ENCODE measurements at places on chromosomes 3 and 15.

DNA sequence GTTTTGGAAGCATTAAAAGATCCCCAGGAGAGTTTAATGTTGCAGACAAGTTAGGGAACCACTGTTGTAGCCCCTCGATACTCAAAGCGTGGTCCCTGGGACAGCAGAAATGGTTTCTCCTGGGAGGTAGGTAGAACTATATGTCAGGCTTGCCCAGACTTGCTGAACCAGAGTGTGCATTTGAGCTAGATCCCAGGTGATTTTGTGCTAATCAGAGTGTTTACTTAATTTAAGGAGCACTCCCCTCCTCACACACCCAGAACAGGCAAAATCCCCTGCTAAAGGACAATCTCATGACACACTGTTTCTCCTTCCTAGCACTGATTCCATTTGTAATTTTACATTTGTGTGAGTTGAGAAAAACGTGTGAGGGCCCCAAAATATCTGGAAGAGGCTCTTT is 24.3 kb downstream of the LMCD1 start:
- DNase-seq = no peak

GRCh38 chr3:9678493-9678892 is 25.1 kb upstream of the CPNE9 start:
- no peak for DNase-seq

DNA sequence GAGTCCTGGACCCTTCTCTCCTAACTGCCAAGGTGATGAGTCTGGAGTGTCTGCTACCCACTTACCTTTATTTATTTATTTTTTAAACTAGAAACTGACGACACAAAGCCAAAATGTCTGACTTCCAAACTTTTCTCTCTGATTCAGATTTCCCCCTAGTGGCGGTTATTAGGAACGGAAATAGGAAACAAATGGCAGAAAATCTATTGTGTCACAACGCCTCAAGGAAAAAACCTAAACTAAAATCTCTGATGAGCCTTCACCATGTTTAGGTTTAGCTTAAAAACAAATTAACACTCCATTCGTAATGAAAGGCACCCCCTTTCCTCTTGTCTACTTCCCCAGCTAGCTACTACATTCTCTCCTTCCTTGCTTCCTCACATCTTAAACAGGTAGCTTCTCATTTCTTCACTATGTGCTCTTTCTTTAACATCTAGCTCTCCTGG is 94.0 kb upstream of the MEX3B start:
- DNase-seq = no peak

GRCh38 chr15:27210176-27210575 is 239.2 kb downstream of the GABRG3 start:
- no peak for DNase-seq

GRCh38 chr15:91186904-91187656 is 87.0 kb downstream of the SV2B start:
- DNase-seq = no peak

DNA sequence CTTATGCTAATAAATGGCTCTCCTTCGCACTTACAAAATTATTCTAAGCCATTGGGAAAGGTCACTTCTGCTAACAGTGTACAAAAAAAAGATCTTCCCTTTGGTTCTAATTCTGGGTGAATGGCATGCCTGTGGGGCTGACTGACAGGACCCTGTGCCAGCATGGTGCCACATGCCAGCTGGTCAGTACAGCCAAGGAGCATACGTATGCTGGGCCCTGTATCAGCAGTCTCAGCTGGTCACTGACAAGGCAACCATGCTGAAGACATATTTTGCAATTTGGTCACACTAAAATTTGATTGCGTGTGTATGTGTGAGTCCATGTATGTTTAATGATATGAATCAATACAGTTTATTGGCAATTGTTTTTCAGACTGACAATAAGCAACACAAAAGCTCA is 246.1 kb downstream of the TBL1XR1 start:
- DNase-seq = no peak

GRCh38 chr3:69386556-69387385 is 883 bp upstream of the FRMD4B start:
- no peak for DNase-seq

GRCh38 chr15:96497951-96498350 is 167.5 kb downstream of the NR2F2 start:
- no peak for DNase-seq

GRCh38 chr15:26628071-26628470 is 144.8 kb downstream of the GABRB3 start:
- DNase-seq = no peak

GRCh38 chr15:70214941-70215635 is 117.4 kb upstream of the TLE3 start:
- no peak for DNase-seq

Data from stimulated activated CD8-positive, alpha-beta memory T cell treated with anti-CD3 and anti-CD28 coated beads, Interleukin-15, amount 100 ng/mL, for 48 hours (primary cell).